ENCODE measurements at places on chromosomes 5 and 9.

DNA sequence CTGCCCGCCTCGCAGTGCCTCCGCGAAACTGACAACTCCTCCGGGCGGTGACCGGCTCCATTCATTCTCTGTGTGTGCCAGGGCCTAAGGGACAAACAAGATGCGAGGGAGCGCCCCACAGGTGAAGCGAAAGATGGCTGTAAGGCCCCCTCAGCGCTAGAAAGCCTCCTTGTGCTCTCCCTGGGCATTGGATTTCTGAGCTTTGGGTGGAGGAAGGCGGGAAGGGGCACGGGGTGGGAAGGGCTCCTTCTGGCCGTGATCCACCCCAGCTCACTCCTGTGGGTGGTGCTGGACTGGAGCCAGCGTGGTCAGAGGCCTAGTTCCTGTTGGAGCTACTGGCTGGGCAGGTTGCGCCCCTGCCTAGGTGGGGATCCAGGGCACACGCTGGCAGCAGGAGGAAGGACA is 943 bp downstream of the GALNT12 start:
- DNase-seq: no peak

DNA sequence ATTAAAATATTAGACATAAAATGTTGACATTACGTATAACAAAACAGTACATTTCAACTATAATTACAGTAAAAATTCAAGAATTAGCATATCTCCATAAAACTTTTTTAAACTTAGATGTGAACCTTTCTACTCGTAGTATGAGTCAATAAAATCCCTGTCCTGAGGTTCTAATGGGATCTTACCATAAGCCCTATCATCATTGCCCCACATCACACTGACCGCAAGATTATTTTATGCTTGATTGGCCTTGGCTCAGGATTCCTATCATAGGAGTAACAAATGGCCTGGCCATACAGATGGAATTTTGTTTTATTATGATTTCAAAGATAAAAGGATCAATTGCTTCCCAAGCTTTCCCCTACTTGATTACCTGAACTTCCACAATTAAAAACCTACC is 238.3 kb downstream of the MEF2C start:
- no peak for DNase-seq

GRCh38 chr5:137896560-137896959 is 7.3 kb downstream of the PKD2L2 start:
- DNase-seq: no peak

DNA sequence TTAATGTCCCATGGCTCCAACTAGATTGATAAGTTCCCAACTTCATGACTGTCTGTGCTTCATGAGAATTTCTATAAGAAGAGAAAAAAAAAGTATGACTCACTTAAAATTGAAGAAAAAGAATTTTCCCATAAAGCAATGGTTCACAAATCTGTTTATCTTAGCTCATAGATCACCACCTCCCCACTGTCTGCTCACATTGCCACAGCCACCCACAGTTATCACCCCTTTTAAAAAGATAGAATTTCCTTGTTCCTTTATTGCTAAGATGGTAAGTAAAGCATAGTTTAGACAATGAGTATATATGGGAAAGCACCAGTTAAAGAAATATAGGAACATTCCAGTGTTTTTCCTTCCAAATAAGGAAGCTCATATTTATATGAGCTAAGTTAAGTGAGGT is 67.1 kb downstream of the ALDH7A1 start:
- no peak for DNase-seq
